ENCODE measurements at places on chromosomes 6 and 20.

GRCh38 chr6:16358531-16359138, 120.2 kb downstream of the GMPR start:
- DNase-seq = no peak

DNA sequence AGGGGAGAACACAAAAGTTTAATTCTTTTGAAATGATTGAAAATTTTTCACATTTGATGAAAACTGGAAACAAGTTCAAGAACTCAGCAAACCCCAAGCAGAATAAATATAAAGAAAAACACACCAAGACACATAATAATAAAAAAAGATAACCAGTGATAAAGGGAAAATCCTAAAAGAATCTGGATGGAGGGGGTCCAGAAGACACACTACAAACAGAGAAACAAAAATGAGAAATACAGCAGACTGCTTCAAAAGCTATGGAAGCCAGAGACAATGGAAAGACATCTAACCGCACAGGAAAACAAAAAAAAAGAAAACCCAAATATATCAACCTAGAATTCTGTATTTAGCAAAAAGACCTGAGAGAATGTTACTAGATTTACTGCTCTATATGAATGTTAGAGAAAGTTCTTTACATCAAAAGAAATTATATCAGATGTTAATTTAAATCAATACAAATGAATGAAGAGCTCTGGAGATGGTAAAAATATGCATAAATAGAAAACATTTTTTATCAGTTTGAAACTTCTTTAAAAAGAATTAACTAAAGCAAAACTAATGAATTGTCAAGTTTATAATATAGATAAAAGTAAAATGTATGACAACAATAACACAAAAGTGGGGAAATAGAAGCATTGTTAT, 310.7 kb upstream of the PREP start:
- DNase-seq = no peak

DNA sequence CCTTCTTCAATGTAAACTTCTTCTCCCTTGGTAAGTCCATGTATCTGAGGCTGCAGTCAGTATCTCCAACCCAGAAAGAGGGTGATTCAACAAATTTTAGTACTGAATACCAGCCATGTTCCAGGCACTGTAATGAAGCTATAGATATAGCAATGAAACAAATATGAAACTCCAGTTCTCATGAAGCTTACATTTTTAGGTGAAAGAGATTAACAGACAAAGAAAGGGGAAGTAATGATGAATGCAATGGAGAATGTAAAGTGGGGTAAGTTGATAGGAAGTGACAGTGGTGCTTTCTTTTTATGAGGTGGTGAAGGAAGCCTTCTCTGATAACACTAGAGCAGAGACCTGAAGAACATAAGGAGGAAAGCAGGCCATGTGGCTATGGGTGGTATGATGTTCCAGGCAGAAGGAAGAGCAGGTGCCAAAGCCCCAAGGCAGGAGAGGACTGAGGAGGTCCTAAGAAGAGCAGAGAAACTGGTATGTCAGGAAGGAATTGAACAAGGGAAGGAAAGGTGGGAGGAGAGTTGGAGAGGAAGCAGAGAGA, 143.6 kb downstream of the TFAP2B start:
- DNase-seq = no peak

DNA sequence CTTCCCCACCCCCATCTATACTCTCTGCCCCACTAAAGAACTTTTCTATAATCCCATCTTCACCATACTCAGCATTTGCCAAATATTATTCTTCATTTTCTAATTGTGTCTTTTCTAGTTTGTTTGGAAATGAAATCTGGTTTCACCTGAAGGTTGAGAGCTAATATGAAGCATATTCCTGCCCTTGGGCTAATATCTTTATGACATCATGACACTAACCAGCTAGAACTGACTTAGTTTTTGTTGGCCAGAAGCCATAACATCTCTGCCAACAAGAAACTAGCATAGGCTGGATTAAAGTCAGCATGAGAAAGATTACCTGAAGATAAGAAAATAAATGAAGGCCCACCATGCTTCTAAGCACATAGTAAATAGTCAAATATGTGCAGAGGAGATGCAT, 16.7 kb downstream of the UNC5CL start:
- DNase-seq = no peak

GRCh38 chr6:166635013-166635970, 8.2 kb upstream of the RPS6KA2 start:
- no peak for DNase-seq

GRCh38 chr6:33628401-33628964, 7.4 kb downstream of the ITPR3 start:
- DNase-seq = no peak

GRCh38 chr6:43834528-43835155, 64.6 kb downstream of the VEGFA start:
- DNase-seq = no peak

GRCh38 chr6:44446626-44447300, 59.3 kb downstream of the CDC5L start:
- no peak for DNase-seq

GRCh38 chr6:16543521-16543920, 217.7 kb downstream of the ATXN1 start:
- DNase-seq = no peak

DNA sequence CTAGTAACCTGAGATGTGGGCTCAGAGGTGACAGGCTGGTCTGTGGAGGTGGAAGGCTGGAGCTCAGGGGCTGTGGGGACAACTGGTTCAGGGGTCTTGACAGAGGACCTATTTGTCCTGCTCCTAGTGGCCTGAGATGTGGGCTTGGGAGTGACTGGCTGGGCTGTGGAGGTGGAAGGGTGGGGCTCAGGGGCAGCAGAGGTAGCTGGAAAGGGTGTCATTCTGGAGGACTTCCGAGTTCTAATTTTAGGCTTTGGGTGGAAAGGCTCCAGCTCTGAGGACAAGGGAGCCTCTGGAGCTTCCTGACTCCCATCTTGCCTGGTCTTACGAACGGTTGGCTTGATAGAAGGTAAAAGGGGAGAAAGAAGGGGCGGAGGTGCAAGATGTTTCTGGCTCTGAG, 11.5 kb downstream of the MDC1 start:
- DNase-seq = no peak

DNA sequence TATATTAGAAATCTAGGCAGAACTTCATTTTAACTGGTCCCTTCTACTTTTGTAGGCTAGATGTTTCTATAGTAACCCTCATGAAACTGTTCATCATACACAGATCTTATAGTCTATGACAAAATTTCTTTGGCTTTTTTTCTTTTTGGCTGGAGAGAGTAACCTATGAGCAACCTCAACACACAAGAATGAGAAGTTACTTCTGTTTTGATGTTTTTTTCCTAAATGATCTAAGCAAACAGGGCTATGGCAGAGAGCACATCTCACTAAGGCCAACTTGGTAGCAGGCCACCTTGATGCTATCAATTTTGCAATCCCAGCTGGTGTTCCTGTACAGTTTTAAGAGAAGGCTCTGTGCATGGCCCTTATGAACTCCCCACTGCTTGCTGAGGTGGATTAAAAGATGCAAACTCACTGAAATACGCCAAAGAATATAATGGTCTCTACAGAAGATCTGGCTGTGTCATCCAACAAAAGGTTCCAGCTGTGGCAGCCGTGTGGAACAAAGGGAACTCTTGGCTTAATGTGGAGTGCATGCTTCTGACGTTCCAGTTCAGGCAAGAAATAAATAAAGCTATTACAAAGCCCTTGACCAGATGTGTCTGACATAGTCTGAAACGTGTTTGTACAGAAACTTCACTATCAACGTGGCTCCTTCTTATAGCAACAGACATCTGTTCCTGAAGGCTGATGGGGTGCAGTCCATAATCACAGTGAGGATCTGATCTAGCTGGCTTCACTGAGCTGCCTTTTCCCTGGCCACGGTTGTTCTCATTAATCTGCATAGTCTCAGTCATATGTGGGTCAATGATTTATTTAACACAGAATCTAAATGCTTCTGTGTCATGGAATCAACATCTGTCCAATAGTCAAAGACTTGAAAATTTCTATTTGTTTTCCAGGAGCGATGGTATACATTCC, 481.1 kb downstream of the BMP2 start:
- no peak for DNase-seq

- peak; percentile 54 for DNase-seq
Observed at GRCh38 chr20:35952480-35953386, 1.6 kb downstream of the SCAND1 start.

DNA sequence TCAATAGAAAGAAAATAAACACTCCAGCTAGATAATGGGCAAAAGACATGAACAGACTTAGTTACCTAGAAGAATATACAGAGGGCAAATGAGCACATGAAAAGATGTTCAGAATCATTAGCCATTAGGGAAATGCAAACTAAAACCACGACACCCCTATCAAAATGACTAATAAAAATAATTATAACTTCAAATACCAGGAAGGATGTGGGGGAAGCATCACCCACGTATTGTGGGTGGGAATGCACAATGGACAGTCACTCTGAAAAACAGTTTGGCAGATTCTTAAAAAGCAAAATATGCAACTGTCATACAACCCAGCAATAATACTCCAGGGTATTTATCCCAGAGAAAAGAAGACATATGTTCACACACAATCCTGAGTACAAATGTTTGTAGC, 92.6 kb downstream of the DLL1 start:
- DNase-seq = no peak

Measured in SIG-M5 (cell line).